A673 (cell line): ENCODE measurements at places on chromosomes 4 and X. TPM values are rescaled to one million over a fixed set of nuclear protein-coding genes. Genes with fewer than 3 reads are reported as not detected.

Gene C4orf51
- total RNA-seq = not detected in 2 replicates

GRCh38 chr4:35739308-35739707 is 505.0 kb downstream of the ARAP2 start:
- no peak overlapping the region for H3K4me3 ChIP-seq
- DNase-seq = no peak
- no peak overlapping the region for H3K27ac ChIP-seq

Gene BCORL1
- total RNA-seq = 13.3 and 18.3 TPM in 2 replicates

DNA sequence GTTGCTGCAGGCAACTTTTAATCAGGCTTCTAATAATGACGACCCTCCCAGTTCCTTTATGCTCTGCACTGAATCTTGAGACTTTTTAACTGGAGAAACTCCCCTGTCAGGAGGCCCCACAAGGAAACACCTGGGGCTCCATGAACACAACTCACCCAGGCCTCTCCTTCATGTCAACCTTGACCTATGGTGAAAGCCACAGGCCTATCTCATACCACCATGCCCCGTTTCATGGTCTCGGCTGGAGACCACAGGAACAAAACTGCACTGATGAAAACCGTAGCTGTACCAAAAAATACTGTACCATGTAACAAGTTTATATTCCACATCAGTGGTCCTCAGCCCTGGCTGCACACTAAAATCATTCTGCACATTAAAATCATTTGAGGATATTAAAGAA is 57.0 kb downstream of the ZNF827 start:
- H3K4me1 ChIP-seq = peaks cover 3% of the 10 kb centered on the region
- no peak for DNase-seq
- H3K4me3 ChIP-seq = no peak overlapping the region
- no peaks in the 10 kb centered on the region for H3K27me3 ChIP-seq
- H3K27ac ChIP-seq = no peak overlapping the region

- H3K4me1 ChIP-seq = no peaks in the 10 kb centered on the region
- no peak for DNase-seq
- peaks cover 6% of the 10 kb centered on the region for H3K27me3 ChIP-seq
- H3K27ac ChIP-seq = no peak overlapping the region
These were observed 249.5 kb downstream of the GPM6A start for GRCh38 chr4:175562542-175562941.
